ENCODE measurements at places on chromosomes 2 and 18.
A peak's percentile ranks its signal among the peaks of the same experiment; 100 is the strongest.

- peak; percentile 63 for DNase-seq
Observed at GRCh38 chr2:71545572-71546274, 92.4 kb downstream of the DYSF start.

DNA sequence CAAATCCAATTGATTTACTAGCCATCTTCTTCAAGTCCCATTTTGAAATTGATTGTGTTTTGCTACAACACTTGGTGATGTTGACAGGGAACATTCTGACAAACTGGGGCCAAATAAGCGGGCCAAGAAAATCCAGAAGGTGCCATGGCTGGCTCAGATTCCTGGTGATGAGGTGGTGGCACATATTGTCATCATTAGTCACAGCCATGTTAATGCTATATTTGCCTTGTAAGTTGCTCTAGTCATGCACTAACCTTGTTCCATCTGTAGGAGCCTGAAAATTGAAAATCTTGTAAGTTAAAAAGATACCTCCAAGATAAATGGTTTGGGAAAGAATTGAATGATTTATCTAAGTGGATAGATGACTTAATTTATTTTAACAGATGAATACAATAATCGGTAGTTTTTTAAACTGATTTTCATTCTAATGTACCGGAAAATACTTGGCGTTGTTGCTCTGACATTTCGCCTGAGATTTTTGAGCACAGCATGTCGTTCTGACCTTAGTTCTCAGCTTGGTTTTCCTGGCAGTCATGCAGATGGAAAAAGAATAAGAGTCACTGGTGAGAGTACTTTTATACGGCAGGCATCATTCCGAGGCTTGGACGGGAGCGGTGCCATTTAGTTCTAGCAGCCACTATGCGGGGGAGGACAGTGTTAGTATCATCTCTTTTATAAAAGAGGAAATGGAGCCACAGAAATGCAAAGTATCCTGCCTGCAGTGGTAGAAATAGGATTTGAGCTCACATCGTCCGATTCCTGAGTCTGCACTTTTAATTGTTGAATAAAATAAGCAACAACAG, 133.9 kb downstream of the ZNF532 start:
- no peak for DNase-seq

DNA sequence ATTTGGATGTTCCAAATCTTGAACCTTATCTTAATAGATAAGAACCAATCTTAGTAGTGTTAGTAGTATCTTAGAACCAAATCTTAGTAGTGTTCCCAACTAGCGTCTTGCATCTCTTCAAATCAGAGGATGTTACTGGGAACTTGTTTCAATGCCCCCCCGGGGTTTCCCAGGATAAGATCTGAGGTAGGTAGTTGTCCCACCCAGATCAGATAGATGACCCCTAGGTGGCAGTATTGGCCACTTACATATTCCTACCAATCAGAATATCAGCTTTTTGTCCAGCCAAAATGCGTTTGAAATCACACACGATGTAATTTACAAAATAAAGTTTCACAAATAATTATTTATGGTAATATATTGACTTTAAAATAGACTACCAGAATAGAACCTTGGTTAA, 314.8 kb downstream of the MBD2 start:
- DNase-seq, result no peak

- peak; percentile 87 for DNase-seq
Observed at GRCh38 chr2:42859006-42859552, 66.7 kb upstream of the HAAO start.

GRCh38 chr2:21640046-21640445, 516.3 kb downstream of the TDRD15 start:
- no peak for DNase-seq

- no peak for DNase-seq
Observed at GRCh38 chr2:39676342-39676741, 10.6 kb downstream of the TMEM178A start.

DNA sequence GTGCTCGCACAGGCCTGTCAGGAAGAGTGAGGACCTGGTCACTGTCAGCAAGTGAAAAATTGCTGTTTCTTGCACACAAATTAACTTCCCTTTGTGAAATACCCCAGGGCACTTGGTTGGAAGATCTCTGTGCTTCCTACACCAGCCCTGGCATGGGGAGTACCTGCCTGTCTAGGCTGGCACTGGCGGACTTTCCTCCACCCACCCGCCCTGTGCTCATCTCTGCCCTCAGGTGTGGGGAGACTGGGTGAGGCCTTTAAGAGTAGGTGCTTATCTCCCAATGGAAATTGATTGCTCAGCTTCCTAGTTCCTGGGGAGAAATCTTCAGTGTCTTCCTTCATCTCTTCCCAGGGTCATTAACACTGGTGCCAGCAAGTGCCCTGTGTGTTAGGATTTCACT, 42.1 kb downstream of the IMPA2 start:
- DNase-seq, result no peak

- DNase-seq, result no peak
Observed at GRCh38 chr2:150491943-150492342, 4.5 kb upstream of the RND3 start.

- DNase-seq, result no peak
Observed at GRCh38 chr2:69033461-69034095, 20.6 kb downstream of the ANTXR1 start.

DNA sequence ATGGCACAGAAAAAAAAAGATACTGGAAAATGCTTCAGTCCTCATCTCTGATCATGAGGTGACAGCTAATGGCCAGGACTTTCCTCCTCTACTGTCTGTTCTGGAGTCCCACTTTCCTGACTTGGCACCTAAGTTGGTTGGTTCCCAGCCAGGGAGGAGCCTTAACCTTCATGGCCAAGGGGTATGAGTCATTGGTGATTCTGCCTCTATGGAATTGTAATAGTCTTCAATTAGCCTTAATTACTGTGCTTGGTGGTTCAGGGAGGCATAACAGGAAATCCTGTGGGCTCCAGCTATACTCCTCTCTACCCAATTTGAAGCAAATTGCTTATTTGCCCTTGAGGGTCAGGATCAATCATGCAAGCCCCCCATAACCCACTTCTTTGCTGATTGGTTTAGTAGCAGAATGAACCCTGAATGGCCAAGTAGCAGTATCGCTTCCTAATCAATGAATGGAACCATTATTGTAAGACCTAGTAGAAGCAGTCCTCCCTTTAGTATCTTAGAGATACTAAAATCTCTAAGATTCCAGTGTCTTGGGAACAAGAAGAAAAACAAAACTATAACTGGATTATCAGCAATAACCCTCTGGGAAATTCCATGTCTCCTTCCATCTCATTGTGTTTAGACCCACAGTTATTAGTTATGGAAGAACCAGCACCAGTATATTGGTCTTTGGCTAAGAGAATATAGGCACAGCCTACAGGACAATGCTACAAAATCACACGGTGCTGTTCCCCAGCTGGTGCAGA, 109.0 kb downstream of the COL6A3 start:
- DNase-seq, result no peak

DNA sequence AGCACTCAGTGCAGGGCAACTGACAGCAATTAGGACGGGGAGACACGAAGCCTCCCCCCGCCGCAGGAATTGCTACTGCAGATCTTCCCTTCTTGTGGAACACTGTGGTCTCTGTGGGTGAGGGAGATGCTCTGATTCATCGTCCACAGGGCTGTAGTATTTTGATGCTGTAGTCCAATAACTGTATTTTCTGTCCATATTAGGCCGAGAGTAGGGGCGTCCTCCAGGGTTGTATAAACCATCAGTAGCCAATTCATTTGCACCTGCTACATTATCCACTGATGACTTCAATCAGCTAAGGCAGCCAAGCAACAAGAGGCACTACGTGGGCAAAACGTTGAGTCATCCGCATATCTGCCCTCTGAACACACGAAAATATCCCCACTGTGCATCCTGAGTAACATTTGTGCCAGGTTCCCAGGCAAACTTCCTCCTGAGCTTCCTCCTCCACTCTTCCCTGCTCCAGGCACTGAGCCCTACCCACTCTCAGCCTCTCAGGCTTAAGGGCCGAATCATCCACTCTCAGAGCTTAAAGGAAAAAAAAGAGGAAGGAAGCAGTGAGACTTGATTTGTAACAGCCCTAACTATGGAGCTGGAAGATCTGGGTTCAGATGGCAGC, 62.1 kb downstream of the LBH start:
- peak; percentile 77 for DNase-seq

GRCh38 chr2:217463402-217464075, 539.3 kb downstream of the TNS1 start:
- no peak for DNase-seq

- DNase-seq, result no peak
Observed at GRCh38 chr18:40157120-40157519, 1797.9 kb upstream of the PIK3C3 start.

GRCh38 chr2:113135317-113135716, 7.9 kb downstream of the IL1RN start:
- no peak for DNase-seq

- no peak for DNase-seq
Observed at GRCh38 chr2:134438371-134438770, 184.5 kb downstream of the MGAT5 start.

DNA sequence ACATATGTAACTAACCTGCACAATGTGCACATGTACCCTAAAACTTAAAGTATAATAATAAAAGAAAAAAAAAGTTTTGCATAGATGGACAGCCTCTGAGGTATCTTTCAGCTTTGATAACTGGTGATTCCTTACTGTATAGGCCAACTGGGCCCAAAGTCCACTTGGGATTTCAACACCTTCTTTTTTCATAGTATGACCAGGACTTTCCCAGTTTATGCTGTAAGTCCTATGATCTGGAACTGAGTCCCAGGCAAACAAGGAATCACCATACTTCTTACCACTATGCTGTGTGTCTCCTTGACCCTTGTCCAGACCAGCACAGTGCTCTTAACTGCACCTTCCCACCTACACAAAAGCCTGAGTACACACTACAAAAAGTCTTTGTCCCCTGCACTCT, 205.1 kb upstream of the RBBP8 start:
- no peak for DNase-seq

- DNase-seq, result no peak
Observed at GRCh38 chr2:122179492-122180165, 424.2 kb downstream of the TSN start.

DNA sequence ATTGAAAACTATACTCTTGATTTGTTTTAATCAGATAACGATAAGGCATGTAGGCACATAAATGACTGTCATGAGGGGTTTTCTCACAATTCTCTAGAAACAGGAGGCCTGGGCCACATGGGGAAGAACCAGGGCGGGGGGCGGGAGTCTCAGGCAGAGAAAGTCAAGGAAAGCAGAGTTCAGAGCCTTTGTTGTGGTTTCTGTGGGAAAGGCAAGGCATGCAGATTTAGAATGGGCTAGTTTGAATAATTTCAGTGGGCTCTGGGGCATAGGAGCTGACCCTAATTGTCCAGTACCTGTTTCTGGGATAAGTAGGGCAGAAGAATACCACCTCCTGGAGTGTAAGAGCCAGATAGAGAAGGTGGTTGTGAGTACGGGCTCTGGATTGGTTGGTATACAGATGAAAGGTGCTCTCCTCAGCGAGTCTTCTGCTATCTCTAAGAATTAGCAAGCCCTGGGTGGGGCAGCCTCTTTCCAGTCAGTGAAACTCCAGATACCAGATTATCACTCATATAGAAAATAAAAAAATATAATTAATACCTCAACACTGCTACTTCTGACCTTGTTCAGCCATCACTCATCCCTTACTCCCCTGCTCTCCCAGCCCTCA, 41.5 kb upstream of the CYRIA start:
- DNase-seq, result no peak

- no peak for DNase-seq
Observed at GRCh38 chr2:161400076-161400475, 16.0 kb upstream of the TBR1 start.

All from hematopoietic multipotent progenitor cell treated with erythropoietin and hydrocortisone succinate and interleukin-3 and kit ligand, for 17 days (in vitro differentiated cells).